ENCODE measurements at places on chromosomes 1 and 21. TPM values are rescaled to one million over a fixed set of nuclear protein-coding genes. Genes with fewer than 3 reads are reported as not detected.

Gene LRRC8C
- 3.3 TPM for total RNA-seq

- no peaks in the 10 kb centered on the region for H3K4me1 ChIP-seq
- no peak overlapping the region for H3K4me3 ChIP-seq
- H3K27me3 ChIP-seq = no peaks in the 10 kb centered on the region
- no peak overlapping the region for H3K27ac ChIP-seq
- DNase-seq = no peak
These were observed 31.7 kb downstream of the ZNF281 start for GRCh38 chr1:200378096-200378495.

- no peak overlapping the region for H3K4me3 ChIP-seq
- H3K27ac ChIP-seq = no peak overlapping the region
- DNase-seq = no peak
- no peaks in the 10 kb centered on the region for H3K36me3 ChIP-seq
- no peaks in the 10 kb centered on the region for H3K27me3 ChIP-seq
These were observed 330.9 kb upstream of the GREM2 start for GRCh38 chr1:240942901-240943300.

DNA sequence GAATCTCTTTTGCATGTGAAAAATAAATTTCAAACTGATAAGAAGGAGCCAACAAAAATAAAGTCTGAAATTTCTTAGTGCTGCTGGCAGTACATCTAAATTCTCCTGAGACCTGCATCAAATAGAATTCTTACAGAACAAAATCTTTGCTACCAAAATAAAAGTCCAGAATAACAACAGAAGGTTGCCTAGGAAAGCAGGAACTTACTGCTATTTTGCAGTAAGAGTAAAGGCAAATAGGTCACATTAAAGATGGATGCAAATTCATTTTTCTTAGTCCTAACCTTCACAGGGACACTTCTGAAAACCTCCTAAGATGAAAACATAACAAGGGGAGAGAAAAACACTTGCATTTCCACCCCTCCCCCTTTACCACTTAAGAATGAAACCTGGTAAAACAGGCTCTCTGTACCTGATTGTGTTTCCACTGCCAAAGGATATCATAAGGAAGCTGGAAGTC is 59.0 kb downstream of the RUSC1 start:
- H3K27me3 ChIP-seq = no peaks in the 10 kb centered on the region
- no peaks in the 10 kb centered on the region for H3K4me1 ChIP-seq
- DNase-seq = no peak
- H3K36me3 ChIP-seq = no peaks in the 10 kb centered on the region
- H3K4me3 ChIP-seq = no peak overlapping the region

Data from colonic mucosa (tissue), 4 donors.